ENCODE measurements at places on chromosomes 6 and 20.
A peak's percentile ranks its signal among the peaks of the same experiment; 100 is the strongest.

DNA sequence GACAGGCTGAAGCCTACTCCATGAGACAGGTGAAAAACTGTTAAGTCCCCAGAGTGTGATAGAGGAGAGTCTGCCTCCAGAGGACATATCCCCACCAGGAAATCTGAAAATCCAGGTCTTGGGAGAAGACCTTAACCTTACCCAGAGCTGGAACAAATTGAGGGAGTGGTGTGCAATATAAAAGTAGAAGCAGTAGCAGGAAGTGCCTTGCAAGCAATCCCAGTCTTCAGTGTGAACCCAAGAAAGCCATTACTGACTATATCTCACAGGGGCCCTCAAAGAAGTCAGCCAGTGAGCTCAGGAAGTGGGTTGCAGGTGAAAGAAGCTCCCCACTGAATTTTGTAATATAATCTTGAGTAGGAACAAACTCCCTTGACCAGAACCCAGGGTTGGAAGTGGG lies 41.9 kb upstream of the PKIB start:
- DNase-seq = no peak

DNA sequence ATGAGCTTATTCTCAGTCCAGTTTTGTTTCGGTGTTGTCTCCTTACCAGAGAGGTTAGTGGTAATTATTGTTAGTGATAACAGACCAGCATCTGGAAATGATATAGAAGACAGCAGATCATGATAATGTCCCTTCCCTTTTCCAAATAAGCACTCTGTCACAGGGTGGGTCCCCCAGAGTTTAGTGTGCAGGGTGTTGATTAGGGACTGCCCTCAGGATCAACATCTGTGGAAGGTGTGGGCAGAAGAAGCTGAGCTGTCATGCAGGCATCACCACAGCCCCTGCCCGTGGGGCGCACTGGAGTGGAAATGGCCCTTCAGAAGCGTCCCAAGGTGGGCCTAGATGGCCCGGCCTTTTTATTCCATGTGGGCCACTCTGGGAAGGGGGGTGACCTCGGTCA lies 67.6 kb upstream of the DTNBP1 start:
- no peak for DNase-seq

DNA sequence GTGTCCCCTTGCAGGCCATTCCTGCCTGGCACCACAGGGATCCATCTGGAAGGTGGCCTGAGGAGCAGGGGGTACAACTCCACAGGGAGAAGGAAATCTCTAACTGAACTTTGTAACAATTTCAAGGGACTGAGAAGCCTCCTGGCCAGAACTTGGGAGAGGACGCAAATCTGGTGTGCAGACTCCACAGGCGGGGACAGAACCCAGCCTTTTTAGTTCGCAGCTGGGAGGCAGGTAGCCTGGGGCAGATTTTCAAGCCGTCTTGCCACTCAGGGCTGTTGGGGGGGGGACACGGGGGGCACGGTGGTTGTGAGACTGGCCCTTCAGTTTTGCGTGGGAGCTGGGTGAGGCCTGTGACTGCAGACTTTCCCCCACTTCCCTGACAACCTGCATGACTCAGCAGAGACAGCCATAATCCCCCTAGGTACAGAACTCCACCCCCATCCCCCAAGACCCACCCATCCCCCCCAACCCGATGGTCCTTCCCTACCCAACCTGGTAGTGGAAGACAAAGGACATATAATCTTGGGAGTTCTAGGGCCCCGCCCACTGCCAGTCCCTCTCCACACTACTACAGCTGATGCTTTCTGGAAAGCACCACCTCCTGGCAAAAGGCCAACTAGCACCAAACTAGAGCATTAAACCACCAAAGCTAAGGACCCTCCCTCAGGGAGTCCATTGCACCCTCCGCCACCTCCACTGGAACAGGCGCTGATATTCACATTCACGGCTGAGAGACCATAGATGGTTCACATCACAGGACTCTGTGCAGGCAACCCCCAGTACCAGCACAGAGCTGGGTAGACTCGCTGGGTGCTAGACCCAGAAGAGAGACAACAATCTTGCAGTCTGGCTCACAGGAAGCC lies 3.0 kb upstream of the HUS1B start:
- no peak for DNase-seq

- no peak for DNase-seq
Observed at GRCh38 chr20:1994627-1995026, 769 bp upstream of the PDYN start.

- no peak for DNase-seq
Observed at GRCh38 chr20:44342248-44342647, 5.4 kb downstream of the R3HDML start.

- DNase-seq = peak; percentile 80
Observed at GRCh38 chr6:112912416-112913101, 565.4 kb downstream of the RFPL4B start.

DNA sequence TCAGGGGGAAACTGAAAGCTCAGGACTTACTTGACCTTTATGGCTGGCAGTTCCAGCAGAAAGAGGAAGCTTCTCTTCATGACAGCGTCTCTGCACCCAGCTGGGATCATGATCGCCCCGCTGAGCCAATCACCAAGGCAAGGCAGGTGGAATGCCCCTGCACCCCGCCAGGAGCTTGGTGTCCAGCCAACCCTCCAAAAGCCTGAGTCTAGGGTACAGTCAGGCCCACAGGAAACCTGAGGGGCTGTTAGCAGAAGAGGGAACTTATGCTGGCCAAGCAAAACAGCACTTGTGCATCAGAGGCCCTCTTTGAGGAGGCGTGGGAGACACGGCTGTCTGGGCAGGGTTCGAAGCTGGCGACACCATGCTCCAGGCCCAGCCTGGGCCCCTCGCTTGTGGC lies 188.3 kb upstream of the GMDS start:
- no peak for DNase-seq

- DNase-seq = peak; percentile 27
Observed at GRCh38 chr20:10263385-10264165, 44.9 kb downstream of the SNAP25 start.

DNA sequence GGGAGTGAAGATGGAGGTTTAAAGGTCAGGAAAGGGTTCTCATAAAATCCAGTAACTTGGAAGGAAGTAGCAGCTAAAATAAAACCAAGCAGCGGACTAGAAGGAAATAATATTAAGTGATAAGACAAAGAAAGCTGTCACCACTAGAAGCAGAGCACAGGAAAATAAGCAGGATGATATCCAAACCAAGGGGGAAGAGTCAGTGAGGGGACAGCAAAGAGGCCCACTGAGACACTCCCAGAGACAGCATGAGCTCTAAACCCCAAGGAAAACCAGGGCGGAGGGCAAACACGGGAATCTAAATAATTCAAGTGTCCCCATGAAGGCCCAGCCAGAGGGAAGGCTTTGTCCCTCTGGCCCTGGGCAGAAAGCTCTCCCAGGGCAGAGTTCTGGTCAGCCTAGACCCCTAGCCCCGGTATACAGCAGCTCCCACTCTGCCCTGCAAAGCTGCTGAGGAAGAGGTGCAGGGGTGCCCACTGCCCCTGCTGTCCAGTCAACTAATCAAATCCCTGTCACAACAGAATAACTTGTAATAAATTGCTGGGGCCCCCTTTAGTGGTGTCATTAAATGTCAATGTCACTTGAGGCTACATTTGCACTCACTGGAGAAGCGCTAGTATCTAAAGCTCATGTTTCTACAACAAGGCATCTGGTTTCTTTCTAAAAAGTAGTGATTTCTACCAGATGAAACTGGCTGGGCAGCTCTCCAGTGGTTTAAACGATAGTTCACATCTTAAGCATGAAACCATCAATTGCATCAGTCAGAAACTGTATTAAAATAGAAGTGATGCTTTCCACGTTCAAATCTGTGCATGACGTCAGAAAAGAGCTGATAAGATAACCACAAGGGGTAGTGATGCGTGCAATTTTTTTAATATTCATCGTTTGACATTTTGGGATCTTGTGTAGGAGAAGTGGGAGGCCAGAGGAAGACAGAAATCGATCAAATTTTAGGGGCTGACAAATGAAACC lies 13.6 kb downstream of the PDE10A start:
- DNase-seq = peak; percentile 11

DNA sequence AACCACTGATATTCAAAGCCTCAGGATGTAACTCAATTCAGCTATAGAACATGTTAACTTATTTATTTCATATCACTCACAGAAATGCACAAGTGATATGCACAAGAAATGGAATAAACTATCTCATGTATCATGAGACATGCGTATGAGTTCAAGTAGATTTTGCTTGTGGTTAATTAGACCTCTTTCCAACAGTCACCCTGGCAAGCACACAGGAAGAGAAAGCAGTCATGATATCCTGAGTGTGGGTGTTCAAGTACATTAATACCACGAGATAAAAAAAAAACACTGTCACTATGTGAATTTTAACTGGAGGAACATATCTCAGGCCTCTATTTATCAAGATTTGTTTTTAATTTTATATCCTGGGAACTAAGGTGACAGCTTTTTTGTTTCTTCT lies 64.2 kb downstream of the LAMP5 start:
- no peak for DNase-seq

DNA sequence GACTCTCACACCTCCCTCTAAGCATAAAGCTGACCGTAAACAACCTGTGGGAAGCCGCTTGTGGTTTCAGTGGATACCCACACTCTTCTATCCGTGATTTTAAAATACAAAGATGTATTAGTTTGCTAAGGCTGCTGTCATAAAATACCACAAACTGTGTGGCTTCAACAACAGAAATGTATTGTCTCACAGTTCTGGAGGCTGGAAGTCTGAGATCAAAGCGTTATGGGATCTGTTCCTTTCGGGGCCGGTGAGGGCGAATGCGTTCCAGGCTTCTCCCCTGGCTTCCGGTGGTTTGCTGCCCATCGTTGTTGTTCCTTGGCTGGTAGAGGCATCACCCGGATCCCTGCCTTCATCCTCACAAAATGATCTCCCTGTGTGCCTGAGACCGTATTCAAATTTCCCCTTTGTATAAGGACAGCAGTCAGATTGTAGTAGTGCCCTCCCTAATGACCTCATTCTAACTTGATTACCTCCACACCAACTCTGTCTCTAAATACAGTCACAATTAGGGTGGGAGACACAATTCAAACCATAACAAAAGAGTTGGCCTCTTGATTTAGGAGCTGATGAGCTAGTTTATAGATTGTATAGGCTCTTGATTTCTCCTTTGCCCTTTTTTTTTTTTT lies 210.6 kb upstream of the SOX4 start:
- no peak for DNase-seq

- no peak for DNase-seq
Observed at GRCh38 chr6:89542081-89542857, 96.3 kb downstream of the LYRM2 start.

DNA sequence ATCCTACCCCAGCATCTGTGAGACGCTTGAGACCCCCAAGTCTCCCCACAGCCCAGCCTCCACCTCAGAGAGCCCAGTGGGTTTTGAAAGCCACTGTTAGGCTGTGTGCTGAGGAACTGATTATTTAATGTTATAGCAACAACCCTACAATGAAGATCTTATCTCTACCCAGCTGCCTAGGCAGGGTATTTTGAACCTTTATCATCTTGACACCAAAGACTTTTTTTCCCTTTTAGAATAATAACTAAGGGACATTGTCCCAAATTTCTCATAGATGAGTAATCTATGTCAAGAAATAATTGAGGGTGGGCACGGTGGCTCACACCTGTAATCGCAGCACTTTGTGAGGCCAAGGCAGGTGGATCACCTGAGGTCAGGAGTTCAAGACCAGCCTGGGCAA lies 26.2 kb downstream of the HM13 start:
- DNase-seq = no peak

GRCh38 chr20:54680872-54681619 lies 205.7 kb downstream of the DOK5 start:
- peak; percentile 2 for DNase-seq

DNA sequence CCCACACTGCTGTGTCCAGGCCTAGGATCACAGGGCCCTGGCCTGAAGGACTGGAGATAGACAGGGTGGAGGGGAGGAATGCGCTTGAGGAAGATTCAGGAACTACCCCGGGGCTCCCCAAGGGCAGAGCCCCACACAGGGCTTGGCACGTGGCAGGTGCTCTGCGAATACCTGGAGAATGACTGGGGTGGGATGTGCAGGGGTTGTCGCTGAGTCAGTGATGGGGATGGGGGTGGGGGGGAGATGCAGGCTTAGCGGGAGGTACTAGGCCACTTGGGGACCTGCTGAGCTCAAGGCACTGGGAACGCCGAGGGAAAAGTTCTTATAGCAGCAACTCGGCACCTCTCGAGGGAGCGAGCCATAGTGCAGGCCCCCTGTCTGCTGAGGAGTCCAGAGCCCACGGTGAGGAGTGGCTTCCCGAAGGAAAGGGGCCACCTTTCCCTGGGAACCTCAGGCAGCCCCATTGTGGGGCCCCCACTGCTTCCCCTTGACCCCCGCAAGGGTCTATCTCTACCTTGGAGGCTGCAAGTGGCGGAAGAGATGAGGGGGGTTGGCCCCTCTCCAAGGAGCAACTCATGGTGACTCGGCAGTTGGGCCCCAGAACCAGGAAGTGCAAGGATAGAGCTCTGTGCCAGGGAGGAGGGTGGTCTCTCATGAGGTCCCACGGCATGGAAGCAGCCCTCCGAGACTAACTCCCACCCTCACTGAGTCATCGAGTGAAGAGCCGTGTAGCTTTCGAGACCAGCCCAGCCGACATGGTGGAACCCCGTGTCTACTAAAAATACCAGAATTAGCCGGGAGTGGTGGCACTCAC lies 33.1 kb downstream of the SRC start:
- DNase-seq = peak; percentile 51

DNA sequence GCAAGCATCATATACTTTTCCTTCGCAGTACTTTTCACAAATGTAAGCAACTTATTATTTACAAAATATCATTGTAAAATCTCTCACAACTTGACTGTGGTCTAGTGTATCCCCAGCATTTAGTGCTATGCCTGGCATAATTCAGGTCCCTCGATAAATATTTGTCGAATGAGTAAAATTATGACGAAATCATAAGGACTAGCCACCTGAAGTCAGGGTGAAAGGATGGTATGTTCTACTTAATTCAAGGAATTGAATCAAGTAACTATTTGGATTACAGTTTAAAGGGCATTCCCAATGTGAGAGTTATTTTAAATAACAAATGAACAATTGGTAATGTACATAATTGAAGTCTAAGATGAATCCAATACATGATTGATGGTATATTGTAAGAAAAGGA lies 393.0 kb upstream of the SLC35B3 start:
- no peak for DNase-seq

DNA sequence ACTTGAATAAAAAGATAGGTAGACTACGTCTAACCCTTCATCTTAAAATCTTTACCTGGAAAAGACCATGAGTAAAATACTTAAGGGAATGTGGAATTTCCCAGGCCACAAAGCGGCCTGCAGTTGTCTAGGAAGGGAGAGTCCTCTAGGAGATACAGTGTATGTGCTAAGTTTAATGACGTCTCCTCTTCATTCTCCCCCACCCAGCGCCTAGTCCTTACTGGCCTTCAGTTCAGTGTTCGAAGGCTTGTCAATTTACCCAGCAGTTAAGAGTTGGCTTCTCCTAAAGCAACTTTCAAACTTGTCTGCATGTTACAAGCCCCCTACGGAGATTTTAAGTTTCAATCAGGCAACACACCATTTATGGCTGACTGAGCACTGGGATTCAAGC lies 35.2 kb downstream of the HFE start:
- peak; percentile 27 for DNase-seq

DNA sequence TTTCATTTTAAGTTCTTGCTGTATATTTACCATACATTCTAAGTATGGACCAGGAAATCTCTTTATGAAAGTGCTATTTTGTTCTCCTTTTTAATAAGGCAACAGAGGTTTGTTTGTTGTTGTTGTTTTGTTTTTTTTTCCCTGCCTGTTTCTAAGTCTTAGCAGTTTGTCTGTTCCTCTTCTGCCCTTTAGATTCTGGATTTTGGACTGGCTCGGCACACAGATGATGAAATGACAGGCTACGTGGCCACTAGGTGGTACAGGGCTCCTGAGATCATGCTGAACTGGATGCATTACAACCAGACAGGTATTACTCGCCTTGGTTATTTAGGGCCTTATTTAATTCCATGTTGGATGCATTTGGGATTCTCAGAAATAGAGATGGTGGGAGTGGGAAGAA lies 48.0 kb downstream of the MAPK14 start:
- no peak for DNase-seq
